Head of caudate nucleus (tissue), 42 donors: ENCODE measurements at places on chromosomes 5 and 9.

GRCh38 chr5:74374656-74375055, 265.9 kb downstream of the ENC1 start:
- DNase-seq, result no peak

DNA sequence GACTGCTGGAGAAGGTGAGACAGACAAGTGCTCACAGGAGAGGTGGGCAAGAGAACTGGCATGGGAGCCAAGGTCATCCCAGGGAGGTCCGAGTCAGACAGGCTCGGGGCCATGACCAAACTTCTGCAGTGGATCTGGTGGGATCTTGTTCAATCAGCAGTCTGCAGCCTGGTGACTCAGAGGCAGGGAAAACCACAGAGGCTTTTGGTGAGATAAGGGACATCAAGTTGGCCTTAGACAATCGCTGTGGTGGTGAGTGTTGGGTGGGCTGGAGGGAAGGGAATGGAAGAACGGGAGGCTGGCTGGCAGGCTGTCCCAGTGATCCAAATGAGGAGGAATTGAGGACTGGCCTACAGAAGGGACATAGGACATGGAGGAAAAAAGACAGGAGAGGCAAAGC, 123.8 kb downstream of the TMEM174 start:
- DNase-seq, result no peak

DNA sequence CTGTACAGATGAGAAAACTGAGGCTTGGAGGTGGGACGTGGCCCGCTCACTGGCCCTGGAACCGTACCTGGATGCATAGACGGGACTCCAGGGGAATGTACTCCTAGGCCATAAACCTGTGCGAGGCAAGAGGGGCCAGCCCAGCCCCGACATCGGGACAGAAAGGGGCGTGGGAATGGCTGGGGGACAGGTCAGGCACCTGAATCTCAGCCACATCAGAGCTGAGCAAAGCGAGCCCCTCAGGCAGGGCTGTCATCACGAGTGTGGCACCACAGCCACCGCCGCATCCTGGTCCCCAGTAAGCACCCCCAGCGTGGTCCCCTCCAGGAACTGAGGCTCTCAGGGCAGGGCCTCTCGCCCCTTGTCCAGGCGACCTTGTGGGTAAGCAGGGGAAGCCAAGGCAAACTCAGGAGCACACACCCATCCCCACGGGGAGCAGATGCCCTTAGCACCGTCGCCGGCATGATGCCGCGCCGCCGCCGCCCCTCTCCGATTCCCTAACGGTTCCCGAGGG, 16.5 kb downstream of the NACC2 start:
- no peak for DNase-seq

DNA sequence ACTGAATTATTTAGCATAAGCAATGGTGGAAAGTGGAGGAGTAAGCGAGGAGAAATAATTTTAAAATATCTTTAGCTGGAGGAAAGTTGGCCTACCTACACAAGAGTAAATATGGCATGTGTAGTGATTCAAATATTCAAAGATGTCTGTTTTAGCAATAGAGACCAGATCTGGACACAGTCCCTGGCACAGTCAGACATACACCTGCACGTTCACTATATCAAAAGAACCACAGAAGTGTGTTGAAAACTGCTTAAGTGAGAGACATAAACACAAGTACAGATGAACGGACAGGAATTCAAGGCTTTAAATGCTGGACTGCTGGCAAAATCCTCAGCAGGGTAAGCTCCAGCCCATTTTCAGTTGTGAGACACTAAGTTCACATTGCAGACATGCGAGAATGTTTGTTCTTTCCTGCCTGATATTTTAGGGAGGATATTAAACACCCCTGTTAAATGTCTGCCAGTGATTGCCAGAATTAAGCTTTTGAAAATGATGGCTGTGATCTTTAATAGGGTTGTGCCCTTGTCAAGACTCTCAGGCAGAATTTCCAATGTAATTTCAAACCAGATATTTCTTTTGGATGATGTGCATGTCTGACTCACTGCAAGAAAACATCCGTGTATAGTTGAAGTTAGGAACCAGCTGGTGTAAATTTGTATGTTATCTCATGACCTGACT, 810.6 kb downstream of the TLE4 start:
- DNase-seq, result no peak

GRCh38 chr9:127143920-127144465, 21.6 kb upstream of the ANGPTL2 start:
- no peak for DNase-seq

DNA sequence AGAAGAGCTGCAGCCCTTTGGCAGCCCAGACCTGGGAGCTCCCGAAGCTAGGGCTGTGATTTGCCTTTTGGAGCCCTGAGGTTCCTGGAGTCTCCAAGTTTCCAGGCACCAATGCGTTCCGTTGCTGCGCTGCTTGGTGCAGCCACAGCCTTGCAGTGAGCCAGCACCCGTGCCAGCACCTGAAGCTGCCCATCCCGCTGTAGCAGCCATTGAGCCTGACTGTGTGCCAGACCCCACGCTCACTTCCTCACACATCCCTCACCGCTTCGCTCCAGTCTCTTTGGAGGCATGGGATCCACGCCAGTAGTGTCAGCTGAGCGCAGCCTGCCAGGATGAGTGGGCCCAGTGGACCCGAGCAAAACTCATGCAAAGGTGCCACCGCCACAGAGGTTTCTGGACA, 22.5 kb upstream of the C9orf72 start:
- no peak for DNase-seq

DNA sequence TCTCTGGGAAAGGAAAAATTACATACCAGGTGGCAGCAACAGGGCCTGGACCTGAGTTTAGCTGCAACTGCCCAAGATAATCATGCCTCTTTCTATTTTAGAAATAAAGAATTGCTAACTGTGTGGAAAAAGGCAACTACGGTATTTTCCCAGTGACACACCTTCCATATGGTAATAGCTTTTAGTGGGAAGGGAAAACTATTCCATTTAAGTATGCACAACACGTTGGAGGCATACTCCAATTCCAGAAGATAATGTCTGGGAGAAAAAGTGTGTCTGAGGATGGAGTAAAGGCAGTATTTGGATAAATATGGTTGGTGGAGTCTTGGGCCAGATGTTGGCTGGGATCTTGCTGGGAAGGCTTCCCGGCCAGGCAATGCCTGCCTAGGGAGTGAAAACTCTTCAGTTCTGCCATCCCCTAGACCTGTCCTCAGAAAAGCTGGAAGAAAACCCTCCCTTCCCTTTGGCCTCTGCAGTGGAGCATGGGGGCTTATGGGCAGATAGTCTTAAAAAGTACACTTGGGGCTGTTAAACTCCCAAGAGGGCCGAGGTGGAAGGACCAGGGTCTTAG, 40.6 kb downstream of the SH3PXD2B start:
- DNase-seq, result no peak

- no peak for DNase-seq
Measured at GRCh38 chr5:78983601-78984438, 1.3 kb downstream of the ARSB start.

DNA sequence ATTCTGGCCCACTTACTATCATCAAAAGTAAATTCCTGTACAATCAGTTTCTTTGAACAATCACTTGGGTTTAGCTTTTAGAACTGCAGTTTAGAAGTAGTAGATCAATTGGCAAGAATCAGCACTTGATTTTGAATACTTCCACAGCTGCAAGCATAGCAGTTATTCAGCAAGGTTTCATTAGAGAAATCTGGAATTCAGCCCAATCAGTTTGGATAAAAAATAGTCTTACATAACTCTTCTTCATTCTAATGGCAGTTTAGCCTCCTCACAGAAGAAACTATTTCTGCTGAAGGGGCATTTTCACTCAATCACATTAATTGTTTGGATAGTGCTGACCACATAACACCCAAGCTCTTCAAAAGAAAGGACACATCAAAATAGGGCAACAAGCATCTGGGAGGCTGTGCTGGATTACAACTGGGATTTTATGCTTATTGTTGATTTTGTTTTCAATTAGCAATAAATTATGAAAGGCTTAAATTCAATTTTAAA, 336.2 kb upstream of the PDE4D start:
- DNase-seq, result no peak

GRCh38 chr5:40932766-40933165, 23.5 kb downstream of the C7 start:
- DNase-seq, result no peak

DNA sequence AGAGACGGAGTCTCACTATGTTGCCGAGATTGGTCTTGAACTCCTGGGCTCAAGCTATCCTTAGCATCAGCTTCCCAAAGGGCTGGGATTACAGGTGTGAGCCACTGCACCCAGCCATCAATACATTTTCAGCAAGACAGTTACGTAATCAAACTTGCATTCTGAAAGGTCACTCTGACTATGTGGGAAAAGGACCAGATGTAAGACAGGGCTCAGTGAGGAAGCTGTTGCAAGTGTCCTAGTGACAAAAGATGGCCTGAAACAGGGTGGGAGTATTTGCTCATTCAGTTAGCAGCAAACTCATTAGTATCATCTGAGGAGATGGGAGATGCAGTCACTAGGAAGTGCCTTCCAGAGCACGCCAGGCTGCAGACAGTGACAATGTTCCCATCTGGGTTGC, 16.9 kb downstream of the MED27 start:
- DNase-seq, result no peak

GRCh38 chr9:121322037-121322736, 47.9 kb downstream of the STOM start:
- no peak for DNase-seq

DNA sequence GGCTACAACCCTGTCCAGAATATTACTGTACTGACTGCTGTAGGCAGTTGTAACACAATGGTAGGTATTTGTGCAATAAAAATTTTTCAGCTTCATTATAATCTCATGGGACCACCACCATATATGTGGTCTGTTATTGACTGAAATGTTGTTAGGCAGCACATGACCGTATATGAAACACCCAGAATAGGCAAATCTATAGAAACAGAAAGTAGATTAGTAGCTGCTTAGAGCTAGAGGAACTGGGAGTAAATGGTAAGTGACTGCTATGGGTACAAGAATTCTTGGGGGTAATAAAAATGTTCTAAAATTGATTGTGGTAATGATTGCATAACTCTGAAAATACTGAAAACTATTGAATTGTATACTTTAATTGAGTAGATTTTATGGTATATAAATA, 185.7 kb downstream of the ESM1 start:
- no peak for DNase-seq

- DNase-seq, result no peak
Measured at GRCh38 chr9:131307974-131308373, 18.5 kb downstream of the PLPP7 start.

DNA sequence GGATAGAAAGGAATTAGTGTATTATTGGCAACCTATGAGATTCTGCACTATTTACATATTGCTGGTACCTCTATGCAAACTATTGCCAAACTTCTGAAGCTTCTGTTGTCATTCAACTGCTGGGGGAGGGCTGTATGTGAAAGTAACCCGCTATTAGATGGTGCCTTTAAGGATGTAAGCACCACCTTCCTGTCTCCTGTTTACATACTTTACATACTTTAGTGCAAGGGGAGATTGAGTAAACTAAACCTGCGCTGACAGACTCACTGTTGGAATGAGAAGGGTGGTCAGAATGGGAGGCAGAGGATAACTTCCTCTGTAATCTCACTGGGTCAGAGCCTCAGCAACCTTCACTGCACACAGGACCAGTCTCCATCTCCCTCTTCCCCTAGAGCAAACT, 123.8 kb downstream of the NR3C1 start:
- no peak for DNase-seq

DNA sequence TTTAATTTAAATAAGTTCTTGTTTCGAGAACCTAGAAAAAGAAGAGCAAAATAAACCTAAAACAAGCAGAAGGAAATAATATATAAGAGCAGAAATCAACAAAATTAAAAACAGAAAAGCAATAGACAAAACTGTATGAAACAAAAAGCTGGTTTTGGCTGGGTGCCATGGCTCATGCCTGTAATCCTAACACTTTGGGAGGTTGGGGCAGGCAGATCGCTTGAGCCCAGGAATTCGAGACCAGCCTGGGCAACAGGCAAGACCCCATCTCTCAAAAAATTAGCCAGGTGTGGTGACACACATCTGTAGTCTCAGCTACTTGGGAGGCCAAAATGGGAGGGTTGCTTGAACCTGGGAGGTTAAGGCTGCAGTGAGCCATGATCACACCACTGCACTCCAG, 59.2 kb upstream of the OTP start:
- DNase-seq, result no peak

- DNase-seq, result no peak
Measured at GRCh38 chr9:124481115-124481514, 26.1 kb downstream of the NR5A1 start.

- no peak for DNase-seq
Measured at GRCh38 chr5:63726496-63726895, 235.7 kb downstream of the HTR1A start.

- DNase-seq, result no peak
Measured at GRCh38 chr9:126643945-126644527, 30.3 kb downstream of the LMX1B start.

DNA sequence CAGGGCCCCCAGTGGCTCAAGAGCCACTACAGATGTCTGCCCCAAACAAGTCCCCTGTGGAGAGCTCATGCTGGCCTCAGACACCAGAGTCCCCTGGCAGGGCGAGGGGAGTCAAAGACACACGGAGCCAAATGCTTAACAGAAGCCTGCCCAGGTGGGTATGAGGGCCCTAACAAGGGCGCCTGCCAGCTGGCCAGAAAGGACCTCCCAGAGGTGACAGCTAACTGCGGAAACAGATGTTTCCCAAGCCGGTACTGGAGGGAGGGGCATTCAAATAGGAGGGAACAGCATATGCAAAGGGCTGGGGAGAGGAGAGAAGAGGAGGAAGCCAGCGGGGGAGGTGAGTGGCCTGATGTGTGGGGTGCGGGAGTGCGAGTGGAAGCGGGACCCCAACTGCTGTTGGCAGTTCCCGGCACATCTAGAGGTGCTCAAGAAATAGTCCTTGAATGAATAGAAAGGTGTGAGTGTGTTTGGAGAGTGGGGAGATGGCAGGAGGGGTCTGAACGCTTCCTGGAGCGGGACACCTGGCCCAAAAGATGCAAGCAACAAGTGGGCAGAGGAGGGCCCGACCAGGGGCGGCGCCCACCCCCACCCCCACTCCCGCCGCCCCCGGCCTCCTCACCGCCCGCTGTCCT, 824 bp downstream of the MXD3 start:
- DNase-seq, result no peak

GRCh38 chr9:115694991-115695390, 458.6 kb upstream of the PAPPA start:
- no peak for DNase-seq

DNA sequence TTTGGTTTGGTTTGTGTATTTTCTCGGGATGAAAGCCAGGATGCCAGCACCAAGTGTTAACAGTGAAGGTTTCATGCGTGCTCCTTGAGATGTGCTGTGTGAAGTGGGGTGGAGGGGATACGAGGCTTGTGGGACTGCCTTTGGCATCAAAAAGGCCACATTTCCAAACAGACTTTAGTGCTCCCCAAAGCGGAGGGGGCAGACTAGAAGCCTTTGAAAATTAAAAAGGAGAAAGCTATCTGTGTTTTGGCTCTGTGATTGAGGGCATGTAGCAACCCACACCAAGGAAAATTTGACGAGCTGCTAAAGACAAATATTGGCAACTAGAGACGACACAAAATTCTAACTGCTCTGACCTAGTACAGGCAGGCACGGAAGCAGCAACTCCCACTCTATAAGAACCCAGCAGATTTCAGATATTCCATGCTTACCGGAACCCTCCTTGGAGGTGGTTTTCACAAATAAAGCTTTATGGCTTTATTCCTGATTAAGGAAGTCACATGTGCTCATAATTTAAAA, 154.5 kb downstream of the ARSB start:
- DNase-seq, result no peak
